ENCODE measurements at places on chromosomes 6 and 20.

- DNase-seq: no peak
Observed at GRCh38 chr6:6694368-6694780, 105.9 kb downstream of the LY86 start.

DNA sequence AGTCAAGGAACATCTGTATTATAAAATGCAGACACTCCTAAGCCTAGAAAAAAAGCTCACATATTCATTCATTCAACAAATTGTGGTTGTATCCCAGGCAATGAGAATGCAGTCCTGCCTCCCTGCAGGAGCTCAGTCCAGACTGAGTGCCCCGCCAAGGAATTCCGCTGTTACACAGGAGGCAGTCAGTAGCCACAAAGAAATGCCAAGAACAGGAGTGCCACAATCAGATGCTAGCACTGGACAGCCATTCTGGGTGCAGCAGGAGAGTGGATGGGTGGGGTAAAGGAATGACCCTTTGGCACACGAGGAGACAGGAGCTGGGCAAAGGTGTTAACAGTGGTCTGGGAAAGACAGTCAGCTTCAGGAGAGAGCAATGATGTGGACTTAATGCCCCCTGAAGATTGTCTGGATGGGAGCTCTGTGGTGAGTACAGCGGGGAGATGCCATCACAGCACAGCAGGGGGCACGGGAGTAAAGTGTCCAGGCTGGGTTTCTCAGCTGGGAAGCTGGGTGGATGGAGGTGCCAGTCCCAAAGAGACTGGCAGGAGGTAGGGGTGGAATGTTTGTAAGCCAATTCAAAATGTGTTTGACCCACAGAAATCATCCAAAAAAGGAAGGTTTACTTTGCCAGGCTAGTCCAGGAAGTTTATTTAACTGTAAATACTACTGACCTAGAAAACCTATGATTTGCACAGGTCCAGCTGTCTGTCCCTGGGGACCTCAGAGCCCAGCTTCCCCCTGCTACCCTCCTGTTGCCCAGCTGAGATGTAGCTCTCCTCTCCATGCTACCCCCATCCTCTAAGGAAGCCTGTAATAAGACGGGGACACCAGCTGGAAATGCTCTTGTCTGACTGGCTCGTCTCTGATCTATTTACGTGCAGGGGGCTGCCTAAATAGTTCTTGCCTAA lies 84.1 kb downstream of the SLC23A2 start:
- no peak for DNase-seq

GRCh38 chr6:36499918-36500317 lies 47.4 kb downstream of the STK38 start:
- no peak for DNase-seq

- DNase-seq: no peak
Observed at GRCh38 chr6:24356310-24356973, 1.4 kb downstream of the DCDC2 start.

GRCh38 chr6:130730600-130730999 lies 96.6 kb upstream of the SMLR1 start:
- DNase-seq: no peak

- DNase-seq: no peak
Observed at GRCh38 chr6:160789263-160790027, 87.4 kb downstream of the PLG start.

- DNase-seq: no peak
Observed at GRCh38 chr6:161141173-161141572, 132.7 kb downstream of the AGPAT4 start.

DNA sequence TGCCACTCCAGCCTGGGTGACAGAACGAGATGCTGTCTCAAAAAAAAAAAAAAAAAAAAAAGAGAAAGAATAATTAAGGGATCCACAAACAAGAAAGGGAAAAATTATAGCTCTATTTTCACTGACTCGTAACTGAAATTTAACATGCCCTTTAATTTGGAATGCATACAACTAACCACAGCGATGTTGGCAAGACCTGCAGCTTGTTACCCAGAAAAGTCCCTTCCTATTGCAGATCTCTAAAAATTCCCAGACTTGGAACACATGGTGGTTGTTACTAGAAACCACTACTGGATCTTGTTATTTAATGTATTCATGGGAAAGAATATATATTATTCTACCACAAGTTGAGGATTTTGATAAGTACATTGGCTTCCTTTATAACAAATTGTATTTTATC lies 27.8 kb upstream of the SMIM28 start:
- DNase-seq: no peak

DNA sequence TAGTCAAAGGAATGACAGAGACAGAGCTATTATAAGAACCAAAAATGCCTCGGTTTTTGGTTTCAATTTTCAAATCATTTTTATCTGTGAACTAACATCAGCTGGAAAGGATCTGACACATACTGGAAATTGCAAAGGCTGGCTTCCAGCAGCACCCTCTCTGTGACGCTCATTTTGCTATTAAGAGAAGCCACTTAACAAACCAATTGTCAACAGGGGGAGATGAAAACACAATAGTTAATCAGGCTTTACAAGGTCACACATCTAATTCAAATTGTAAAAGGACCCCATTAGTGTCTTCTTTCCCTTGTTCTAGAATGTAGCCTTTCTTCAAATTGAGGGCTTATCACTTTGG lies 160.5 kb downstream of the TFAP2B start:
- DNase-seq: no peak

GRCh38 chr6:135438907-135439535 lies 58.5 kb downstream of the AHI1 start:
- DNase-seq: peak; percentile 15

DNA sequence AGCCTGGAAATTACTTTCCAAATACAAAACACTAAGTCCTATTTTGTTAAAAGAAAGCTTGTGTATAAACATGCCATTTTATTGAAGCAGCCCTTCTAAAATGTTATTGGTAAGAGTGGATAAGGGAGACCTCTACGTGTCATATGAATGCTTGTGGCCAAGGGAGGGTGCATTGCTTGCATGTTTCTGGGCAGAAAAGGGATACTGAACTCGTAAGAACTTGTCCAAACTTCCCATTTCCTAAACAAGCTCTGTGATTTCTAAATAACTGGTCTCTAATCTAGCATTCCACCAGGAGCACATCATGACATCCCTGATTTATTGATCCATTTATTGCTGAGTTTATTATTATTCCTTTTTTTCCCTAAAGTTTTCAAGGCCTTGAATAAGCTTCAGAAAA lies 474.1 kb downstream of the CD109 start:
- no peak for DNase-seq

GRCh38 chr6:28506807-28507475 lies 8.7 kb downstream of the GPX6 start:
- DNase-seq: no peak

- DNase-seq: no peak
Observed at GRCh38 chr6:16894301-16894700, 133.0 kb upstream of the ATXN1 start.

DNA sequence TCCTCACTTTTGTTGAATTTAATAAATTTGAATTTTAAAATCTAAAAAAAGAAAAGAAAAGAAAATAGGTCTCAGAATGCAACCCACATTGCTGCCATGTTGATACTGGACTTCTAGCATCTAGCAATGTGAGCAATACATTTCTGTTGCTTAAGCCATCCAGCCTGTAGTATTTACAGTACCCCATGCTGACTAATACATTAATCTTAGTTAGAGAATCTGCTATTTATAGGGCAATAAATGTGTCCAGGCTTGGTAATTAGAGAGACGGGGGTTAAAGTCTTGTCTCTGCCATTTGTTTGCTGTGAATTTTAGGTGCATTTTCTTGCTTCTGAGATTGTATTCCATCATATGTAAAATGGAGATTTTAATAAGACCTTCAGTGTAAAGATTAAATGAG lies 471.3 kb downstream of the DHX35 start:
- no peak for DNase-seq

DNA sequence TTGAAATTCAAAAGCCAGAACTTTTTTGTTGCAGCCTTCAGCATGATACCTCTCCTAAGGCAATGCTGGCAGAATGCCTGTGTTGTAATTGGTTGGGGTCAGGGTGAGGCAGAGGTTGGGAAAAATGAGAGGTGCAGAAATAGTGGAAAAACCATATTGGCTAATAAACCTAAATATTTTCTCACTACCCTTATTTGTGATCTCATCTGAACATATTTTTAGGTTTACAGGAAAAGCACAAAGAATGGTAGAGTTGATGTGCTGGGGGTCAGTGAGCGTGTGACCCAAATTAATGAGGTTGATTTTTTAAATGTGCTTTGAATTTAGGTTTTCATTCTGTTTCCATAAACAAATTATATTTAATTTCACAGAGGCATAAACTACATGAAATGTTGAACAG lies 437.3 kb downstream of the HDGFL1 start:
- no peak for DNase-seq
